Esophagus muscularis mucosa (tissue), 4 donors: ENCODE measurements at places on chromosomes 2 and 18.
A peak's percentile ranks its signal among the peaks of the same experiment; 100 is the strongest.

- no peak for DNase-seq
These were observed 93.1 kb downstream of the MBP start for GRCh38 chr18:77039196-77040130.

GRCh38 chr2:27572439-27572838 lies 10.4 kb upstream of the ZNF512 start:
- DNase-seq, result peak; percentile 50

- no peak for DNase-seq
These were observed 71.7 kb upstream of the RBMS1 start for GRCh38 chr2:160565099-160565845.

DNA sequence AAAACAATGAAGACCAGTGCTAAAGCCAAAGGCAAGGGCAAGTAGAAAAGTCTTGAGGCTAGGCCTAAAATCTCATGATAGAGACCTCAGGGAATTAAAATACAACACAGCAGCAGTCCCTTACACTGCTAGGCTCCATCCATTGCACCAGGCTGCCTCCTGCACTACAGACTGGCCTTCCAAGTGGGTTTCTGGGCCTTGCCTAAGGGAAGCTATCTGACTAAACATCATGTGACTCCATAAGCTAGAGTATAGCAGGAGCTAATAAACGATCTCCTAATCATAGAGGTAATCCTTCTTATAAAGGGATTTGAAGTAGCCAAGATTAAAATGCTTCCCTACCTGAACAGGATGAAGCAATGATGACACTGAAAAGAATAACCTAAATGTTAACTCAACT lies 77.6 kb upstream of the NFU1 start:
- DNase-seq, result no peak

GRCh38 chr18:24878289-24878688 lies 417.9 kb downstream of the HRH4 start:
- no peak for DNase-seq

DNA sequence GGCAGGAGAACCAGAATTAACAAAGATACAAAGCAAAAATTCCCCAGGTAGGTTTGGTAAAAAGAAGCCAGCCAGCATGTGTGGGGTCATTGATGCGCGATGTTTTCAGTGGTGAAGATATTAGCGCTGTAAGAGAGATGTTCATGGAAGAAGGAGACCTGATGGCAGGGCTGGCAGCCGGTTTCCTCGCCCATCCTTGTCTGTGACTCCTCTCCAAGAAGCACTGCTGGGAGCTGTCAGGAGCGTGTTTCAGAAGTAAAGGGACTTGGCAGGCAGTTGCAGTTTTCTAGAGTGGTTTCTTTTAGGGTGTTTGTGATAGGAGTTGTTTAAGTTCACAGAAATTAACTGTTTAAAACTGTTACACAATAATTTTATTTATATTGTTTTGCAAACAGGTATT lies 24.6 kb downstream of the TAF1B start:
- no peak for DNase-seq

DNA sequence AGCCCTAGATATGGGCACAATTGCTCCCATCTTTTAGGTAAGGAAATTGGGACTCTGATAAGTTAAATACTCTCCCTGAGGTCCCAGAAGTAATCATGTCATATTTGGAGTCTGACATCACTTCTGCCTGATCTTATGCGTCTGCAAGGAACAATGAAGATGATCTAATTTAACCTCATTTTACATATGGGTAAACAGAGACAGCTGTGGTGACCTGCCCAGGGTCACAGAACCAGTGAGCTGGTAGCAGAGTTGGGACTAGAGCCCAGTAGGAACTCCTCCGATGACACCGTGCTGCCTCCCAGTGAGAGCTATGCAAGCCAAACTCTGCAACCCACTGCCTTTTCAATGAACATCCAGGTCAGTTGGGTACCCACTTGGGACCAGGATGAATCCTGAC lies 17.8 kb downstream of the CTAGE1 start:
- no peak for DNase-seq

DNA sequence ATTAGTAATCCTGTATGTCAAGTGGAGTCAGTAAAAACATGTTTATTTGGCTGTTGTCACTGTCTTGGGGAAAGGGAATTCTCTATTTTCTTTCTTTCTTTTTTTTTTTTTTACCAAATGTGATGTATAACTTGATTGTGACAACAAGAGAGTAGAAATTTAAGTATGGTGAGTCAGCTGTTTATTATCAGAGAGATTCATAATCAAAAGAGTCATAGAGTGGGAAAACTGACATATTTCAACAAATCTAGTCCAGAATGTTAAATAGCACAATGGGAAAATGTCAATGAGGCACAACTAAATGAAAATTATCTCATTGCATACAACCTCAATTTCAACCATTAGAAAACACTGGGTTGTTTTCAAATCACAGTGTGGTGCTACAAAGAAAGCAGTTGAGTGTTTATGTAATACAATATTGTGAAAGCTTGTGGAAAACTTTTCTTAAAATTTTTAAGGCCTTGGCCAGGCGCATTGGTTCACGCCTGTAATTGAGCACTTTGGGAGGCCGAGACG lies 111.9 kb upstream of the DTNA start:
- no peak for DNase-seq

- peak; percentile 68 for DNase-seq
These were observed 49.3 kb downstream of the KCNG2 start for GRCh38 chr18:79846936-79847557.

GRCh38 chr2:232563580-232563979 lies 13.1 kb downstream of the EIF4E2 start:
- no peak for DNase-seq

DNA sequence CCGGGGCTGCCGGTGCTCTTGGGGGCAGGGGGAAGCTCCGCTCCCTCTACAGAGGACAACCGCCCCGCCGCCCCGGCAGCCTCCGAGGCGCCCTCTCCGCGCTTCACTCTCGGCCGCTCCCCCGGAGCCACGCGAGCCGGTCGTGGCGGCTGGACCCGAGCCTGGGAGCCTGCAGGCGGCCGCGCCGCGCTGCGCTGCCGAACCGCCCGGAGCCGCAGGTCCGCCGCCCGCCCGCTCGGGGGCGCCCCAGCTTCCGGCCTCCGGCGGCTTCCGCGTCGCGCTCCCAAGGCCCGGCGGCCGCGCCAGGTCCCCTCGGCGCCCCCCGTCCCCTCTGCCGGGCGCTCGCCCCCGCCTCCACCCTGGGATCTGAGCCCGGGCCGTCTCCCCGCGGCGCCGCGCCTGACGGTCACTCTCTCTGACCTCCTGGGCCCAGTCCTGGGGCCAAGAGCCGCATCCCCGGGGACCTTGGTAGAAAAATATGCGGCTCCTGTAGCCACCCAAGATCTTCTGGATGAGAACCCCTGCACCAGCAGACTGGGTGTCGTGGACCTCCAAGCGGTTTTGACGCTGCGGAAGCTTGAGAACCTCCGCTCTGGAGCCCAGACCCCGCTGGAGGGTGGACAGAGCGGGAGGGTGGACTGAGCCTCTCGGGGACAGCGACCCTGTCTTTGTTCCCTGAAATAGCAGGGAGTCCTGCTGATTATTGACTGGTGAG lies 44.3 kb downstream of the SERTAD2 start:
- no peak for DNase-seq

DNA sequence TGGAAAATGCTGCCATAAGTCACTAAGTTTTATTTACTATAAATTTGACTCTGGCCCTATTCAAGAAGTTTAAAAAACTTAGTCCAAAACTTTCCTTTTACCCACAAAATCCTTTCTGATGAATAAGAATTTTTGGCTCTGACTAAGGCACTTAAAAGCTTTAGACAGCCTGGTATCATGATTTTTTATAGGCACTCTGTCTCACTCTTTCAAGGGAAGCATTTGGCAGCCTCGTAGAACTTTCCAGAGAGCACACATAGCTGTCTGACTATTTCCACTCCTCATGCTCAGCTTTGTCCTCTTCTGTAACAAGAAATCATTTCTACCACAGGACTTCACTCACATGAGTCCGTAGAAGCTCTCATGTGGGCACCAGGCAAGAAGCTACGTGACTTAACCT lies 32.3 kb upstream of the XDH start:
- no peak for DNase-seq

GRCh38 chr2:120912101-120912985 lies 176.7 kb downstream of the GLI2 start:
- no peak for DNase-seq

DNA sequence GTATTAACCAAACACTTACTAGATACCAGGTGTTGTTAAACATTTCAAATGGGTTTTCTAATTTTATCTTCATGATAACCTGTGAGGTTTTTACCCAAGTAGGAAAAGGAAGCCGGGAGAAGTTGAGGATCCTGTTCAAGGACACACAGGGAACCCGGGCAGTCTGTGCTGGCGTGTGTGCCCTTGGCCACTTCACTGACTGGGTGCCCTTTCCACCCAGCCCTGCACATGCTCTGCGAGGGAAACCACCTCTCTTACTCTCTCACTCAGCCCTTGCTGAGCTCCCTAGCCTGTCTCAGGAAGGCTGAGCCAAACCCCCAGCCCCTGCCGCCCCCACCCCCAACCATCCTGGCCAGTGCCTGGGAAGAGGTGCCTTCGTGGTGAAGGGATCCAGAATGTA lies 51.8 kb downstream of the TEX44 start:
- DNase-seq, result no peak

DNA sequence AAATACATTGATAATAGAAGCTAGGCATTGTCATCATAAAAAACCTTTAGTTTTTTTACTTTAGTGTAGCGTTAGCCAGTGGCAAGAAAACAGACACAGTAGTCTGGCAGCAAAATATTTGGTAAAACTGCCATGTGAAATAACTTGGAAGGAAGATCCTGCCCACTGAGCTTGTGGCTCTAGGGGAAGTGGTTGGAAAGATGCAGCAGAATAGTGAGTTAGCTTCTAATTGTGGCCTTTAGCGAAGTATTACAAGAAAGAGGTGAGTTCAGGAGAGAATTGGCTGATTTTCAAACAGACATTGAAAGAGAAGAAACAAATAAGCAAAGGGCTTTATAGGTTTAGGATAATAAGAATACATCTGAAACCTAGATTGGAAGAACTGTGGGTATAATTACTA lies 1887.8 kb upstream of the CELF4 start:
- no peak for DNase-seq

DNA sequence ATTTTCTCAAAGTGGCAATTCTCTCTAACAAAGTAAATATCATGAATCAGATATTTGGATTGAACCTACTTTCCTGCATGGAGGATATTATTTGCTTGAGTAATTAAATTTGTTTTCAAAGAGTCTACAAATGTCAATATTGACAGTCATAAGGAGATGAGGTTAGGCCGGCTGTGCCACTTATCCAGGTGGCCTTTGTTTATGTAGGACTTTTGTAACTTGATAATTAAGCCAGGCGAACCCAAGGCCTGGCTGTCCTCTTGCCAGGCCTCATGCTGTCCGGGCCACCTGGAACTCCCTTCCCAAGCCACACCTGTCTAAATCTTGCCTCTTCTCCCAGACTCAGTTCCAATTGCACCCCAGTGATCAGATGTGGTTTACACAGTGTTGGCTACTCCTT lies 255.2 kb downstream of the ACKR3 start:
- DNase-seq, result no peak

- DNase-seq, result no peak
These were observed 122.7 kb downstream of the LAMA1 start for GRCh38 chr18:6994771-6995430.

GRCh38 chr2:50952596-50952995 lies 79.3 kb downstream of the NRXN1 start:
- DNase-seq, result no peak

GRCh38 chr2:158998551-158999248 lies 30.3 kb downstream of the TANC1 start:
- no peak for DNase-seq

DNA sequence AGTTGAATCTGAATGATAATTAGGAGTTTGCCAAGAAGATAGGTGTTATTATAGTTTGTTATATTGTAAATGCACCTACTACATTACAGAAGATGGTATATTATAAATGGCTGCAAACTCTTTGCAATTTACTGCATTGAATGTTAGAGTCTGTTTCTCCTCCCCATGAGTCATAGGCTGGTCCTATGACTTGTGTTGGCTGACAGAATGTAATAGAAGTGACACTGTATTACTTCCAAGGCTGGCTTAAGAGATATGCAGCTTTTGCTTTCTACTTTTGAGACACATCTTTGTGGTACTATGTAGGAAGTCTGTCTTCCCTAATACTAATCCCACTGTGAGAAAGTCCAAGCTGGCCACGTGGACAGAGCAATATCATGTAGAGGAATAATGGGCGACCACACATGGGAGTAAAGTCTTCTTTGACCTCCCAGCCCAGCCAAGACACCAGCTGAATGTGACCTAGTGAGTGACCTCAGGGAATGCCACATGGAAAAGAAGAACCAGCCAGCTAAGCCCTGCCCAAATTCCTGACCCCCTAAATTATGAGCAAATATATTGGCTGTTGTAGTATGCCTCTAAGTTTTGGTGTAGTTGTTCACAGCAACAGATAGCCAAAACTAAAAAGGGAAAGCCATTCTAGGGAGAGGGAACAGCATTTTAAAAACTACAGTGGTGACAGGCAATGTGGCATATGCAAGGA lies 6.8 kb upstream of the DDX1 start:
- DNase-seq, result no peak

GRCh38 chr18:2994603-2995432 lies 18.1 kb downstream of the LPIN2 start:
- DNase-seq, result no peak

DNA sequence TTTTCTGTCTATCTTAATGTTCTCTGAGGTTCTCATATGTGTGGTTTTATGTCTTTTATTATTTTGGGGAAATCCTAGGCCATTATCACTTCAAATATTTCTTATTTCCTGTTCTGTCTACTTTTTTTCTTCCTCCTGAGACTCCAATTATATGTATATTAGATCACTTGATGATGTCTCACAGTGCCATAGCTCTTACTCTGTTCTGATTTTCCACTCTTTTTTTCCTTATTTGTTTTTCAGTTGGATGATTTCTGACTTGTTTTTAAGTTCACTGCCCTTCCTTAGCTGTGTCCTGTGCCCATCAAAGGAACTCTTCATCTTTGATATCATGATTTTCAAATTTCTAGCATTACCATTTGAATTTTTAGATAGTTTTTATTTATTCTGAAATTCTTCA lies 24.1 kb downstream of the FAM228B start:
- DNase-seq, result no peak

GRCh38 chr2:126801473-126801872 lies 97.2 kb upstream of the TEX51 start:
- DNase-seq, result peak; percentile 89

GRCh38 chr2:70733646-70734180 lies 34.3 kb downstream of the ADD2 start:
- DNase-seq, result no peak

GRCh38 chr2:221283896-221284545 lies 288.1 kb downstream of the EPHA4 start:
- DNase-seq, result no peak

DNA sequence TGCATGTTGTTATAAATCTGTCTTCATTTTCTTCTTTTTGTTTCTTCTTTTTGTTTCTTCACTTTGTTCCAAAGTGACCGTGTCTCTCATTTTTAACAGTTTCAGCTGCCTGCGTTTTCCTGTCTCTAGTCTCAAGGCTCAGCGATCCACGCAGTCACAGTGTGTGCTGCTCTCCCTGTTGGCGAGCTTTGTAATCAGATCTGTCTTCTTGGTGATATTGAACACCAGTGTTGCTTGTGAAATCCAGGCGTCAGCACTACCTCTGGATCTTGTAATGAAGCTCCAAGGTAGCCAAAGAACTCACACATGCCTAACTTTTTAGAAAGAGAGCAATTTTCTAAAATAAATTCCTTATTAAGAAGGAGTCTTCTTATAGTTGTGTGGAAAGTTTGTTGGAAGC lies 13.2 kb downstream of the SNTG2 start:
- no peak for DNase-seq
